Activated naive CD8-positive, alpha-beta T cell treated with anti-CD3 and anti-CD28 coated beads, Interleukin-2, amount 10 ng/mL, durations not matched to agents 7 days and 5 days (primary cell): ENCODE measurements at places on chromosomes 16 and 17.

DNA sequence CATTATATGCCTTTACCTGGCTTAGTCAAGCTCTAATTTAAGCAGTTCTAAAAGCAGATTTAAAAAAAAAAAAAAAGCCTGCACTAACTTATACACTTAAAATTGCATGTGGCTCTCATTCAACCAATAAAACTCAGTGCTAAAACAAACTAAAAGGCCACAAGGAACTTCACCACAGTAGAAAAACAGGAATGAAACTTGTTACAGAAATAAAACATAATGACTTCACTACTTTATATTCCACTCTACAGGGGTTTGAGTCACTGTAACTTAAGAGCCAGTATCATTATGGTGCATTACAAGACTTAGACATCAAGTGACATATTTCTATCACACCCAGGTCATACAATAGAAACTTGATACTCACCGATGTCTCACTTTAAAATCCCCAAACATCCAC is 11.1 kb downstream of the CA10 start:
- no peak for DNase-seq

DNA sequence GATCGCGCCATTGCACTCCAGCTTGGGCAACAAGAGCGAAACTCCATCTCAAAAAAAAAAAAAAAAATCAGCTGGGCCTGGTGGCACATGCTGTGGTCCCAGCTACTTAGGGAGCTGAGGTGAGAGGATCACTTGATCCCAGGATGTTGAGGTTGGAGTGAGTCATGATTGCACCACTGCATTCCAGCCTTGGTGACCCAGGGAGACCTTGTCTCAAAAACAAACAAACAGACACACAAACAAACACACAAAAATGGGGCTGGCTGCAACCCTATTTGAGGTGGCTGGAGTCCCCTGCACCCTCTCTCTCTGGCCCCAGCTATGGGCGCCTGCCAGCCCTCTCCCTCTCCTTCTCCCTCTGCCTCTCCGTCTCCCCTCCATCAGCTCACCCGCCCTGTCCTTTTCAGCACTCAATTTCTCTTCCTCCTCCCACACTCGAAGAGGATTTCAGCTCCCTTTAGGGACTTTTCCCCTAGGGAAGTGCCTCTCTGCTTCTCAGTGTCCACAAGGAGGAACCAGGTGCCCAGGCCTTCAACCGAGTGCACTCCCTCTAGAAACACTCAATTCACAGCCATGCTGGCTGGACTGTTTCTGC is 17.5 kb upstream of the TFAP4 start:
- DNase-seq: no peak

DNA sequence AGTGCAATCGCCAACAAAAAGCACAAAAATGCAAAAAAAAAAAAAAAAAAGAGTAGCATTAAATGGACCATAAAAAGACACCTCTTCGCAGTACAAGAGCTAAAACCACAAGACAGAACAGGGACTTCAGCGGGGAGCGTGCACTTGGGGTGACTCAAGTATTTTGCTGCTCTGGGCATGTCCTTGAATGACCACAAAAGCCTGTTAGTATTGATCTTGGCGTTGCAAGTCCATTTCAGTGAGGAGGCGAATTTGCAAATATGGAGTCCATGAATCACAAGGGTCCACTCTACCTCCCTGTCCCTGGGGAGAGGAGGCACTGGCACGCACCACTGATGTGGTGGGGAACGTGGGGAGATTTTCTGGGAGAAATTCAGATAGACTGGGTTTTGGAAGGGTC is 78.9 kb downstream of the CNGB1 start:
- DNase-seq: no peak

DNA sequence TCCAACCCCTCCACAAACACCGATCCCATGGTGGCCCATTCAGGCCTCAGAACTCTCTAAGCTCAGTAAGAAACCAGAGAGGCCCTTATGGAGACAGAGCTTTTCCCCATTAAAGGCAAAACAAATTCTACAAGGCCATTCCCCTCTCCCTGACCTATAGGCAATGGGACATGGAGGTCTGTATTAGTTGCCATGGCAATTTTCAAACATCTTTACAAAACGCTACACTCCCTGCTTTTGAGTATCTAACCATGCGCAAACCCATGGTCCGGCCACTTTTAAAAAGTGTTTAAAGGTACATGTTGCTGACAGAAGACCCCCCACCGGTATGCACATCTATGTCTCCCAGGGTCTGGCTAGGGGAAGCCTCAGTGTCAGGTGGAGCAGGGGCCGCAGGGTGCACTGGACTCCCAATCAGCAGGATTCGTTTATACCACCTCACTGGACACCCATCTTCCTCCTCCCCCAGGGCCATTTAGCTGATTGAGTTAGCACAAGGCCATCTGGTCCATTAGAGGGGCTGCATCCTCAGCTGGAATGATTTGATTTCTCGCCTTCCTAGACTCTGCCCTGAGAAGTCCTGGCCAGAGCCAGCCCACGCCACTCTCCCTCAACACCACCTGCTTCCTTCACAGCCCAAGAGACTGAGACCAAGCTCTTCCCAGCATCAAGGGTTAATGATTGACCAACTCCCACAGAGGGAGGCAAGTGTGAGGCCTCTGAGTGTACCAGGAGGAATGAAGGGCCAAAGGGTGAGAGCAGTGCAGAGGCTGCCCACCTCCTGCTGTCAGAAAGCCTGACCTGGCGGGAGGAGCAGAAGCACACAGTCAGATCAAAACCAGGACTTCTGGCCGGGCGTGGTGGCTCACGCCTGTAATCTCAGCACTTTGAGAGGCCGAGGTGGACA is 10.9 kb downstream of the ACLY start:
- no peak for DNase-seq

GRCh38 chr16:49281843-49282642 is 405 bp upstream of the CBLN1 start:
- peak; percentile 71 for DNase-seq

DNA sequence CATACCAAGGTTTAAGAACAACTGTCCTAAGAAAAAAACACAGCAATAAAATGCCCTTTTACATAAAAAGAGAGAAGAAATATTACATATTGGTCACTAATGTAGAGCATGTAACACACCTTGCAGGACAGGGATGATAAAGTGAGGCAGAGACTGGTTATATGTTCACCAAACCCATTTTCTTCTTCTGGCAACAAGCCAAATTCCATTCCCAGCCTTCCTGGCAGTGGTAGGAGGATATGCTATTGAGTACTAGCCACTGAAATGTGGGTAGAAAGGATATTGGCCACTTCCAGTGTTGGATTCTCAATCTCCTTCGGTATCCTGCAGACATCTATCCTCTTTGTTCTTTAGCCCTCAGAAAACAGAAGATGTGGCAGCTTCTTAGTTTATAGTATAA is 105.2 kb upstream of the SHISA6 start:
- DNase-seq: no peak

DNA sequence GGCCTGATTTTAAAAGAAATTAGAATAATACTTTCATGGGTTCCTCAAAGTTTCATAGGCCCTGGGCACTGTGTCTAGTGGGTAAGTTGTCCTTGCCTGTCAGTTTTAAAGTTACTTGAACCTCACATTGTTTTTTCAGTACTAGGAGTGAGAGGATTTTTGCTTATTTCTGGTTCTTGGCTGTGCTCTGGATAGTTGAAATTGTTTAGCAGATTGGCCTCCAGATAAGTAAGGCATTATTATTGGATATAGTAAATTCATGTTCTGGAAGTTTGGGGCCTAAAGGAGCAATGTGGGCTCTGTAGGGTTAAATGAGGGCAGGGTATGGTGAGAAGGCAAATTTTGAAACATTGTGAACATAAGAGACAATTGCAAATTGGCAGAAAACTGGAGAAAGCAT is 78.5 kb downstream of the WNT3 start:
- no peak for DNase-seq

- no peak for DNase-seq
Measured at GRCh38 chr16:55118701-55119260, 188.1 kb downstream of the IRX5 start.

DNA sequence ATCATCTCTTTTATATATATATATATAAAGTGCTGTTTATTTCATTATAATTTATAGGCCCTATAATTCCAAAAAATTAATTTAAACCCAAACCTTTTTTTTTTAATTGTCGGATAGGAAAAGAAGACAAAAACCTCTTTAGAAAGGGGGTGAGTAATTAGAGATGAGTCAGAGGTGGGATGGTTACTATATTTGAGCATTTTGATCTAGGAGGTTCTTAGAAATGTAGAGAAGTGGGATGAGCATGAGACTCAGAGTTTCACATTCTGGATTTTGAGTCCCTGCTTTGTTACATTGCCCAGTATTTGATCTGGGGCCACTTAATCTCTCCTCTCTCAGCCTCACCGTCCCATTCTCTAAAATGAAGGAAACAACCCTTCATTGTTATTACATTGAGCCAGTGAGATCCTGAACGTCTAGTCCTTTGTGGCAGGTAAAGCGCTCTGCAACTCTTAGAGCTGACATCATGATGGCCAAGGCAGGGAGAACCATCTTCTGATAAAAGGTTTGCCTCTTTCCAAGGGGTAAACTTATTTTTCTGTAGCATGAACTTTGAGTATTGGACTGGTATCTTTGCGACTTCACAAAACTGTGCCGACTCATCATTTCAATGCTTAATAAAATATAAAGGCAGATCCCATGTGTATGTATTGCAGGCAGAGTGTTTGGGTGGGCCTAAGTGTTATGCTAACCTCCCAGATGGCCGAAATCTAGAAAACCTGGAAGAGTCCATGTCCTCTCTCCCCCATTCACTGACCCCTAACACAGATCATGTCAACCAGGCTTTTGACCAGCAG is 21.3 kb downstream of the HS3ST3B1 start:
- no peak for DNase-seq

DNA sequence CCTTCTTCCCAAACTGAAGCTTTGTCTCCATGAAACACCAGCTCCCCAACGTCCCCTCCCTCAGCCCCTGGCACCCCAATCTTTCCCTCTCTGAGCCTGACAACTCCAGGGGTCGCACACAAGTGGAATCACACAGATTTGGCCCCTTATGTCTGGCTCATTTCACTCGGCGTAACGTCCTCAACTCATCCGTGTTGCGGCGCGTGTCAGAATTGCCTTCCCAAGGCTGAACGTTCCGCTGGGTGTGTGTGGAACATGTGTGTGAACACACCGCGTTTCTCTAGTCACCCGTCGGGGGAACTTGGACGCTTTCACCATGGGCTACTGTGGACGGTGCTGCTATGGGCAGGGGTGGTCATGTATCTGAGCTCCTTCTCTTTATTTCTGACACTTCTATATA is 45.0 kb downstream of the TBC1D16 start:
- no peak for DNase-seq

GRCh38 chr16:81926036-81926435 is 85.2 kb downstream of the SDR42E1 start:
- no peak for DNase-seq

GRCh38 chr16:88888461-88889387 is 22.3 kb upstream of the PABPN1L start:
- no peak for DNase-seq

- no peak for DNase-seq
Measured at GRCh38 chr17:15456496-15456895, 10.9 kb downstream of the CDRT4 start.

DNA sequence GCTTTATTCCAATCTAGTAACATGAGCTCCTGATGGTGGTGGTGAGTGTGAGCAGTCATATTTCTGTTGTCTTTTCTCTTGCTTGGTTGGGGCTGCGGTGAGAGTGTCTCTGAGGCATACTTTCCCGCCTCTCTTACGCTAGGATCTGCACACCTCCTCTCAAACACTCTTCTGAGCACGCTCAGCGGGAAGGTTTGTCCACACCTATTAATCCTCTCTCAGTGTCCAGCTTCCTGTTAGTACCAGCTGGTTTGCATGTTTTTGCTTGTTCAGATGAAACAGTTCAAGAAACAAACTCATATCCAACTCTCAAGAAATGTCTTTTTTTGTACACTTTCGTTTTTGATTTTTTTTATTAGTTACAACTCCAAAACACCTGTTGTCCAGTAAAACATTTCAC is 89.5 kb downstream of the CCDC182 start:
- DNase-seq: no peak

DNA sequence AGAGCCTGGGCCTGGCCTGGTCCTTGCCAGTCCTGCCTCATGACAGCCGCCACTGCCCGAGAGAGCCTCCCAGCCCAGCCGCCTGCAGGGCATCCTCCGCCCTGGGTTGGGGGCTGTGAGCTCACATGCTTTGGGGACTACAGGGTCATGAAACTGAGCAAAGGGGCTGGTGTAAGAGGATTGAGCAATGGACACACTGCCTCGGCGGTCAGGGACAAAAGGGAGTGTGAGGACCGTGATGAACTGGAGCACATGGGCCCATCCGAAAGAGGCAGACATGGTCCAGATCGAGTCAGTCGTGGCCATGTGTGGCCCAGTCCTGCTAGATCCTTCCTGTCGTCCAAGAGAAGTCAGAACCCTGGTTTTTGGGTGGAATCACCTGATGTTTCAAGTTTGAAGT is 52.3 kb downstream of the GSG1L start:
- no peak for DNase-seq

- no peak for DNase-seq
Measured at GRCh38 chr17:56826611-56827414, 6.9 kb downstream of the C17orf67 start.

GRCh38 chr16:87325423-87325858 is 8.2 kb upstream of the C16orf95 start:
- no peak for DNase-seq

DNA sequence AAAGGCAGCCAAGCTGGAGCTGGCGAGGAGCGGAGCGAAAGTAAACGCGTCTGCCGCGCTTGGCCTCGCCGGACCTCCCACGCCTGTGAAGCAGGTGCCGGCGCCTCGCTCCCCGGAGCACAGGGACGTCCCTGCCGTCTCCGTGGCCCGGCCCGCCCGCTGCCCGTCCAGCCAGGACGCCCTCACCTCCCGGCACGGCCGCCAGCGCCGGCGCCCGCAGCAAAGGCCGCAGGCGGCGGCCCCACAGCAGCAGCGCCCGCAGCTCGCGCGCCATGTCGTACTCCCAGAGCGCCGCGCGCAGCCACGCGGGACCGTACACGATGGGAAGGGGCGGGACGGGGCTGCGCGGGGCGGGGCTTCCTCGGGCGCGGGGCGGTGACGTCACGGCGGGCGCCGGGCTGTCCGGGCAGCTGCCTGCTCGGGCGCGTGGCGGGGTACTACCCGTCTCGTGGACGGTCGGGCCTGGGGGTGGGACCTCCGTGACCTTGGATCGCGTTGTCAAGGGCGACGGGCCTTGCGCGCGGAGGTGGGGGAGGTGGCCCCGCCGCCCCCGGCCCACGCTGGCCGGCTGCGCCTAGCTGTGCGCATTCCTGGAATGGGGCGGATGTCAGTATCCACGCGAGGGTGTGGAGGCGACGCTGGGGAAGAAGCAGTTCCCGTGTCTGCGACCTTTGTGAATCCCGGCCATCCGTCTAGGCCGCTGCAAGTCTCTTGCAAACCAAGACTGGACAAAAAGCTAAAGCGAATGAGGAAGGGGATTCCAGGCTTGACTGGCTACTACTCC is at the start of gene TRAP1:
TSS of gene TRAP1 (minus strand) at position 290 of the 784 bp plus-strand sequence. CDS start at position 274, 16 bp downstream.
- peak; percentile 96 for DNase-seq
